ENCODE measurements at places on chromosomes 2 and 18.

DNA sequence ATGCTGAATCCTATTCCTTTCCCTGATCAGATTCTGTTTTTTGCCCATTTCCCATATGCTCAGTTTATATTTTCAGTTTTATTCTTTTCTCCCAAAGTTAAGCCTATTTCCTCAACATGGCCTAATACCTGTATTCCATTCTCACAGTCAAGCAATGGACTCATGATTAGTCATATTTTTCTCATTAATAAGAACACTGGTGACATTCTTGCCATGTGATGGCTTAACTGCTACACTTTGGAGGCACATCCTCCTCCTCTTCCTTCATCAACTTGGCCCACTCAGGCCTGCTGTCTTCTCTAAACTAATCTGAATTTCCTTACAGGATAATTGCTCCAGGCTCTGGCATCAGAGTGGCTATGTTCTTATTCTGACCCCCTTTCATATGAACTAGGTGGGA is 679.2 kb downstream of the NYAP2 start:
- no peak for DNase-seq

- DNase-seq: no peak
Measured at GRCh38 chr2:183474912-183475695, 350.9 kb downstream of the NUP35 start.

DNA sequence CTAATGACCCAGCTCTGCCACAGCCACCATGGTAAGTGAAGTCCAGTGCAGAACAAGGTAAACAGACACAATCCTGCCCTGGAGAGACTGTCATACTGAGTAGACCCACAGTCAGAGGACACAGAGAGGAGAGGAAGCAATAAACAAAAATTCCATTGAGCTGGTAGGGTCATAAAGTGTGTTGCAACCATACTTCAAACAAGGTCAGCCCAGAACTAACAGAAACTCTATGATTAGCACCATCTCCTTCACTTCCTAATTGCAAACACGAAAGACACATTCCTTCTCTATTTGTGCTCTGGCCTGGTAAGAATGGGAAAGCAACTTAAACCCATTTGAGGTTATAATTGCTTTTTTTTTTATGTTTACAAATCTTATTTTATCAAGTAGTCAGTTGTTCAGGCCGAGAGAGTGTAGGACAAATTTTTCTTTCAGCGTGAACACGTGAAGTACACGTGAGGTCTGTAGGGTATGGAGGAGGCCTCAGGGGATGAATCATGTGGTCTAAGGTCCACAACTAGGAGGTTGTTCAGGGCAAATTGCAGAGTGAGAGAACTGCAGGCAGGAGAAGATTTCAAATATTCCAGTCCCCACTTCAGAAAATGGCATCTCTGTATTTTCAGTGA is 71.4 kb upstream of the GLS start:
- no peak for DNase-seq

DNA sequence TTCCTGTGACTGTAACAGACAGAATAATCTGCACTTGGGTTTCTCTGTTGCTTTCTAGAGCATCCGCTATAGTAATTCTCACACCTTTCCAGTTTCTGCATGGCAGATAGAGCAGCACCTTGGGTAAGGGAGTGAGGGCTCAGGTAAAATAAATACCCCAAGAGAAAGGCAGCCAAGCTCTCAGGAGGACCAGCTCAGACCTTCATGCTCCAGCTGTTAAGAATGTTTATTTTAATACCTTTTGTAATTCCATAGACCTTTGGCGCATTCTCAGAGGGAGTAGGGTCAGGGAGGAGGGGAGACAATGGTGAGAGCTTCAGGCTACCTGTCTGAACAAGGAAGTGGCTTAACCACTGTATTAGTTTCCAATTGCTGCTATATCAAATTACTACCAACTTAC is 16.2 kb upstream of the TMEM178A start:
- DNase-seq: no peak

DNA sequence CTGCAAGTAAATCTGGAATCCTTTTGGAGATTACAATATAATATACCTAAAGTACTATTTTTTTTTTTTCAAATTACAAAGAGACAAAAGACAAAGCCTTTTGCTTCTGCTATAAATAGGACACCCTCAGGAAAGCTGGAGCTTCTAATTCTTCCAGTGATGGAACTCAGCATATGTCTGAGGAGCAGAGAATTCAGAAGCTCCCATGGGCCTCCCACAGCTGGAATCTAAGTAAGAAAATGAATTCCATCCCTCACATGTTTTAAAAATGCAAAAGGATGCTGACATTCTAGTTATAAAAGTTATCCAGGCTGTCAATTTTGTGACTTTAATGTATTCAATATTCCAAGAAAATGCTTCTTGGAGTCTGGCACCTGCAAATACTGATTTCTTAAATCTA is 571.3 kb upstream of the LRRTM4 start:
- DNase-seq: no peak

DNA sequence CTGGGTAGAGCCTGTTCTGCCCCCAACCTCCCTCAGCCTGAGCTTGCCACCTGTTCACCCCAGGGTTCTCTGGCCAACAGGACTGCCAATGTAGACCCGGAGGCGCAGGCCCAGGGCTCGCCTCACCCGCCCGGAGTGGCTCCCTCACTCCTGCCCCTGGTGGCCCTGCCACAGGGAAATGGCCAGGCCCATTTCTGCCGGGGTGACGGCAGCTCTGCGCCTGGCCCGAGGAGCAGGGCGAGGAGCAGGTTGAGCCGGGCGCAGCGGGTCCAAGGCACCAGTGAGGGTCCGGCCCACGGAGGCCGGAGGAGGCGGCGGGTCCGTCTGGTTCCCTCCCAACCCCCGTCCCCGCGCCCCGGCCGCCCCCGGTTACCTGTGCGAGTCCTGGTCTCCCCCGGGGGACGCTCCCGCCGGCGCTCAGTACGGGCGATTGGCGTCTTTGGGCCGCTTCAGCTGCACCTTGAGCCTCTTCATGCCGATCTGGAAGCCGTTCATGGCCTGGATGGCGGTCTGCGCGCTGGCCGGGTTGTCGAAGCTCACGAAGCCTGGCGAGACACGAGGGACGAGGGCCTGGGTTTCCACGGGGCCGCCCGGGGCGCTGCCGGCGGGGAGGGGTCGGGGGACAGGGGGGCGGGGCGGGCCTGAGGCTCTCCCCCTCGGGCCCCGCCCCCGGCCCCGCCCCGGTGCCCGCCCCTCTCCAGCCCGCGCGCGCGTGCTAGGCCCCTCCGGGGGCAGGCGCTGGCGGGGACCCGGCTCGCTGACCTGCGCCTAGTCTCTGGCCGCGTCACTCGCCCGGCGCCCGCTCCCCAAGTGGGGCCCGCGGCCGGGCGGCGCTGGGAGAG is 312.0 kb downstream of the CELF4 start:
- DNase-seq: no peak

- DNase-seq: no peak
Measured at GRCh38 chr18:11989966-11990380, 8.7 kb downstream of the IMPA2 start.
